Activated CD8-positive, alpha-beta T cell treated with anti-CD3 and anti-CD28 coated beads, Interleukin-2, amount 10 ng/mL, durations not matched to agents 7 days and 5 days (primary cell): ENCODE measurements at places on chromosomes 2 and 18.

GRCh38 chr2:67451086-67451832, 54.1 kb downstream of the ETAA1 start:
- H3K27me3 ChIP-seq = no peaks in the 10 kb centered on the region
- H3K36me3 ChIP-seq = no peaks in the 10 kb centered on the region
- no peak overlapping the region for H3K27ac ChIP-seq
- H3K4me3 ChIP-seq = no peak overlapping the region
- H3K4me1 ChIP-seq = no peaks in the 10 kb centered on the region

- H3K4me1 ChIP-seq = no peaks in the 10 kb centered on the region
- H3K36me3 ChIP-seq = no peaks in the 10 kb centered on the region
- H3K27me3 ChIP-seq = no peaks in the 10 kb centered on the region
These were observed 9.0 kb downstream of the PTPRM start for GRCh38 chr18:7576077-7576476.

- no peak for DNase-seq
- H3K4me3 ChIP-seq = no peak overlapping the region
- peaks cover 3% of the 10 kb centered on the region for H3K4me1 ChIP-seq
- H3K36me3 ChIP-seq = no peaks in the 10 kb centered on the region
These were observed 221.5 kb upstream of the LYPD1 start for GRCh38 chr2:132891498-132891897.

DNA sequence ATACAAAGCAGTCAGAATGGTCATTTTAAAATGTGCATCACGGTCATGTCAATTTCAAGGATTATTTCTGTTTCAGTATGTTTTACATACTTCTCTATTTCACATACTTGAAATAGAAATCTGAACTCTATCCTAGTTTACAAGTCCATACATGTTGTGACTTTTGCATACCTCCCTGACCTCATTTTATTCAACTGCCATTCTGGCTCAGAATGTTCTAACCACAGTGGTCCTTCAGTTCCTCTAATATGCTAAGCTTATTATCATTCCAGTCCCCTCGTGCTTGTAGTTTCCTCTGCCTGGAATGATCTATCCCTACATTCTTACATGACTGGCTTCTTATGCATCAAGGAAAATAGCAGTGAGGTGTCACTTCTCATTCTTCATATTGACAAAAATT, 295.6 kb downstream of the KIAA1328 start:
- no peak for DNase-seq
- no peak overlapping the region for H3K4me3 ChIP-seq
- H3K27ac ChIP-seq = no peak overlapping the region

DNA sequence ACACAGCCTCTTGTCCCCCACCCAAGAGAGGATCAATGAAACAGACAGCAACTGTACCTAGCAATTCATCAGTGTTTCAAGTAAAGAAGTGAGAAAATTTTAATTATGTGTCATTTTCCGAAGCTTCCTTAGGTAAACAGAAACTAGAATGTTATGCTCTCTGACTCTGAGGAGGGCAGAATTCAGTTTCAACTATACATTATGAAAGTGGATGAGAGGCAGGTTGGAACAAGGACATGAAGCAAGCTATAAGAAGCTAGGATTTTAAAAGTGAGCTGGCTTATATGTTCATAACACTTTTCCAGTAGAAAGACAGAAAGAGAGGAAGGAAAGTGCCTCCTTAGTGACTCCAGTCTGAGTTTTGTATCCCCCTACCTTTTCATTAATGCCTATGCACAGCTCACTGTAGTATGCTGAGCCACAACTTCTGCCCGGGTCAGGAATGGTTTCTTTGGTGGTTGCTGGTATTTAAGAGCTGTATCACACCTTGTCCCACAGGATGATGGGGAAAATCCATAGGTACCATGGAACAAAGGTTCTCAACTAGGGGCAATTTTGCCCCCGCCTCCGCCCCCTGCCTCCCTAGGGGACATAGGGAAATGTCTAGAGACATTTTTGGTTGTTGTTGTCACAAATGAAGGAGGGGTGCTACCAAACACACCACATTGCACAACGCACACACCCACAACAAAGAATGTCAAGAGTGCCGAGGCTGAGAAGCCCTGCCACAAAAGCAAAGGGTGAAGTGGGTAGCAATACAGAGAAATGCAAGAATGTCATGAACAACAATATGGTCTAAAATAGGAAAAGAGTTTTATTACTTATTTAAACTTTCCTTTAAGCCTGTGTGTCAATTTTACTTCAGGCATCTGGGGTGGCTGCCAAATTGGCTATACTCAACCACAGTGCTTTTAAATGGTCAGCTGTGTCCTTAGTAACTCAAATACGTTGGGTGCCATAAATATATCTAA, 161.0 kb upstream of the ZFP36L2 start:
- H3K27ac ChIP-seq = no peak overlapping the region
- H3K27me3 ChIP-seq = no peaks in the 10 kb centered on the region
- no peak for DNase-seq
- H3K36me3 ChIP-seq = peaks cover 6% of the 10 kb centered on the region
- H3K4me1 ChIP-seq = peaks cover 28% of the 10 kb centered on the region
- no peak overlapping the region for H3K4me3 ChIP-seq

DNA sequence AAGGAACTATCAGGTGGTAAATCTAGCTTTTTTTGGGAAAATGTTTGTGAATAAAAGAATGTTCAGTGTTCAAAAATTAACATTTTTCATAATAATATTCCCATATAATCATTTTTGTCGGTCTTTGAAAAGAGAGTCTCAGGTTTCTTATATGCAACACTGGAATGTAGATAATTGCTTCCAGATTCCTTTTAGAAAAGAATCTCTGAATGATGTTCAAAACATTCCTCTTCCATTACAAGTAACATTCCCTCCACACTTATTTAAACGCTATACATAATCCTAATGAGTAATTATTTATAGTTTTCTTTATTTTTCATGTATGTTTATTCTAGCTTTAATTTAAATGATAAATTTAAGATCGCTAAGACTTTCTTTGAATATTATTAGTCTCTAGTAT, 7.0 kb downstream of the ZSWIM2 start:
- H3K27ac ChIP-seq = no peak overlapping the region
- DNase-seq = no peak
- no peaks in the 10 kb centered on the region for H3K36me3 ChIP-seq
- peaks cover 4% of the 10 kb centered on the region for H3K27me3 ChIP-seq
- no peaks in the 10 kb centered on the region for H3K4me1 ChIP-seq

GRCh38 chr18:47772374-47773248, 157.8 kb downstream of the SMAD2 start:
- H3K4me1 ChIP-seq = peaks cover 2% of the 10 kb centered on the region
- DNase-seq = peak; percentile 67
- no peak overlapping the region for H3K27ac ChIP-seq
